Breast epithelium (tissue), 4 donors: ENCODE measurements at places on chromosomes 3 and 15.

DNA sequence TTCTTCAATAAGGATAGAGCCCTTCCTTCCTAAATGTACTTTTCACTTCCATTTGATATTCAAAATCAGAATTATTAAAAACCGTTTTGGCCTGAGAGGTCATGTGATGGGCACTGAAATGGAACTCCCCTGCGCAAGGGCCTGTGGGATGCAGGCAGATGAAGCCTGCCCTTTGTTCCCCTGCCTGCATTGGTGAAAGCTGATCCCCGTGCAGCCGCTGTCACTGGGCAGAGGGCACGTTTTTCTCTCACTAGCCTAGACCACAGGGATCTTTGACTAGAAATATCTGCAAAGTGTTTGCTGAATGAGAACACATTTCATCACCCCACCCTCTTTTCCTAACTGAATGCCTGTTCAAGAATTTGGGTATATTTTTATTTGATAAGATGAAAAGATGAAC is 74.9 kb downstream of the TIPARP start:
- H3K27me3 ChIP-seq = no peaks in the 10 kb centered on the region
- no peak for DNase-seq
- H3K4me3 ChIP-seq = no peak overlapping the region
- H3K36me3 ChIP-seq = no peaks in the 10 kb centered on the region

DNA sequence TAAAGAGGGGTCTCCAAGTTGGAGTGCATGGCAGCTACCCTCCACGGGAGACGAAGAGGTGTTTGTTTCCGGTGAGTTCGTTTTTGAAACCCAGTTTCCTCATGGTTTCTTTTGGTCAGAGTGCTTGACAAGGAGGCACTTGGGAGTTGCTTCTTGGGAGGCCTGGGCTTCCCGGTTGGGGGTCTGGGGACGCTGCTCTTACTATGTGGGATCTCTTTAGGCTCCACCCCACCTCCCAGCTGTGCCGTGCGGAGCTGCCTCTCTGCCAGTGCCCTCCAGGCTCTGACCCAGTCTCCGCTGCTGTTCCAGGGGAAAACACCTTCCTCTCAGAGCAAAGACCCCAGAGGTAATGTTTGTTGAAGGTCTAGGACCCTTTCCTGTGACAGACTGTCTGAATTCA is 29.6 kb downstream of the KIF7 start:
- H3K36me3 ChIP-seq = peaks cover 4% of the 10 kb centered on the region
- no peak overlapping the region for H3K4me3 ChIP-seq
- no peak overlapping the region for H3K27ac ChIP-seq
- H3K4me1 ChIP-seq = no peaks in the 10 kb centered on the region
- DNase-seq = no peak

- no peak overlapping the region for H3K27ac ChIP-seq
- no peak for DNase-seq
- H3K4me1 ChIP-seq = no peaks in the 10 kb centered on the region
- H3K4me3 ChIP-seq = no peak overlapping the region
- no peaks in the 10 kb centered on the region for H3K36me3 ChIP-seq
- no peaks in the 10 kb centered on the region for H3K27me3 ChIP-seq
Measured at GRCh38 chr3:113594066-113594465, 61.7 kb downstream of the SIDT1 start.

DNA sequence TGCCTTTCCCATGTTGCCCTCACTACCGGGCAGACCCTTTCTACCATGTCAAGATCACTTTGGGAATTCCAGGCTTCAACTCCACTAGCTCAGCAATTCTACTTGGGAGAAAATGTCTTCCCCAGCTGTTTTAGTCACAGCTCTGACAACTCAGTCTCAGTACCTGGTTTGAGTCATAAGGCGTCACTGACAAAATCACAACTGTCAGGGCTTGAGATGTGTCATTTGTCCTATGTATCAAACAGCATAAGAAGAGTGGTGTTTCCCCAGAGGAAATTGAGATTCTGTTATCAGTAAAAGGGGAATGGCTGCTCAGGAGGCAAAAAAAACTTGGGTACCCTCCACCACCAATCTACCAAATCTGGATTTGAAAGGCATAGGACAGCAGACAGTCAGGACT is 594.9 kb upstream of the SUCLG2 start:
- no peaks in the 10 kb centered on the region for H3K36me3 ChIP-seq
- no peaks in the 10 kb centered on the region for H3K4me1 ChIP-seq
- H3K4me3 ChIP-seq = no peak overlapping the region
- DNase-seq = no peak
- H3K27me3 ChIP-seq = no peaks in the 10 kb centered on the region
- H3K27ac ChIP-seq = no peak overlapping the region

DNA sequence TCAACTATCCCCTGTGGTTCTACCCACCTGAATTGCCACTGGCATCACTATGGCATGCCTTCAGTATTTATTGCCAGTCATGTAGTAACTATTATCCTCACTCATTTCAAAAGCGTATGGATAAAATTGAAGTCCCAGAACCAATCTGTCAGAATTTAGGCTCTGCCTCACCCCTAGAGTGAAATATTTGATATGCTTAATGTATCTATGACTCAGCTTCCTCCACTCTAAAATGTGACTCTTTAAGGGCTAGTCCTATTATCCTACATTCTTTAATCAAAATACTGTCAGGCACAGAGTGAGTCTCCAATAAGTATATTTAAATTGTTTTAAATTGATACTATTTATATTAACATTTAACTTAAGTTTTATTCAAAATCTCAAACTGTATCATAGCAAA is 27.6 kb downstream of the ARPP21 start:
- no peaks in the 10 kb centered on the region for H3K36me3 ChIP-seq
- H3K27me3 ChIP-seq = no peaks in the 10 kb centered on the region
- H3K4me1 ChIP-seq = no peaks in the 10 kb centered on the region
- H3K4me3 ChIP-seq = no peak overlapping the region
- no peak overlapping the region for H3K27ac ChIP-seq
- no peak for DNase-seq

DNA sequence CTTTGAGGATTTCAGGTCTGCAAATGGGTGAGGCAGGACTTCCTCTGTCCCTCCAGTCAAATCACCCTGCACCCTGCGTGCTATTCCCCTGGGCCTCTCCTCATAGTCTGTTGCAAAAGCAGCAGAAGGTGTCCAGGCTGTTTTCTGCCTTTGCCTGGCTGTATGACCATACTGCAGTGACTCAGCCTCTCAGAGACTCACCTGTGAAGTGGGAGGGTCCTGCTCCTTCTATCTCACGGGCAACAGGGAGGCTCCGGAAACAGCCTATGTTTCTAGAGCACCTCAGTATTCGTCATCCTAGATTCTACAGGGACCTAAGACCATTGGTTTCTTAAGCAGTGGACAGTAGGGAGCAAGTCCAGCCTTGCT is 216.4 kb downstream of the TLE3 start:
- H3K4me1 ChIP-seq = no peaks in the 10 kb centered on the region
- H3K4me3 ChIP-seq = no peak overlapping the region
- no peak for DNase-seq
- H3K27ac ChIP-seq = no peak overlapping the region

DNA sequence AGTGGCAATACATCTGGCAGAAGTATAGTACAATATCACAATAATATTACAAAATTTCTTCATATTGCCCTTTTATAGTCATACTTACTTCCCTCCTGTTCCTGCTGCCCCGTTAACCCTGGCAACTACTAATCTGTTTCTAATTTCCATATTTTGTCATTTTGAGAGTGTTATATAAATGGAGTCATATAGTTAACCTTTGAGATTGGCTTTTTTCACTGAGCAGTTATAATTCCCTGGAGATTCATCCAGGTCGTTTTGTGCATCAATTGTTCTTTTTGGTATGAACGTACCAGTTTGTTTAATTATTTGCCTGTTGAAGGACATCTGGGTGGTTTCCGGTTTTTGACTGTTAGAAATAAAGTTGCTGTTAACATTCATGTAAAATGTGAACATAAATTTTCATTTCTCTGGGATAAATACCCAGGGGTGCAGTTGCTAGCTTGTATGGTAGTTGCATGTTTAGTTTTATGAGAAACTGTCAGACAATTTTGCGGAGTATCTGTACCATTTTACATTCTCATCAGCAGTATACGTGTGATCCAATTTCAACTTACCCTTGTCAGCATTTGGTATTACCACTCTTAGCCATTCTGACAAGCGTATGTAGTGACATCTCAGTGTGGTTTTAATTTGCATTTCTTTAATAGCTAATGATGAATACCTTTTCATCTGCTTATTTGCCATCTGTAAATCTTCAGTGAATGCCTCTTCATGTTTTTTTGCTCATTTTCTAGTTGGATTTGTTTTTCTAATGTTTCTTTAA is 32.2 kb upstream of the IL20RB start:
- no peaks in the 10 kb centered on the region for H3K27me3 ChIP-seq
- no peaks in the 10 kb centered on the region for H3K4me1 ChIP-seq
- no peaks in the 10 kb centered on the region for H3K36me3 ChIP-seq
- no peak overlapping the region for H3K27ac ChIP-seq

- H3K27me3 ChIP-seq = no peaks in the 10 kb centered on the region
- H3K4me3 ChIP-seq = no peak overlapping the region
- H3K4me1 ChIP-seq = no peaks in the 10 kb centered on the region
Measured at GRCh38 chr15:41940441-41940857, 31.9 kb downstream of the EHD4 start.

- no peaks in the 10 kb centered on the region for H3K27me3 ChIP-seq
- no peak overlapping the region for H3K4me3 ChIP-seq
- no peaks in the 10 kb centered on the region for H3K36me3 ChIP-seq
- peak; percentile 22 for DNase-seq
- H3K4me1 ChIP-seq = no peaks in the 10 kb centered on the region
Measured at GRCh38 chr3:72750405-72750965, 97.8 kb downstream of the SHQ1 start.

DNA sequence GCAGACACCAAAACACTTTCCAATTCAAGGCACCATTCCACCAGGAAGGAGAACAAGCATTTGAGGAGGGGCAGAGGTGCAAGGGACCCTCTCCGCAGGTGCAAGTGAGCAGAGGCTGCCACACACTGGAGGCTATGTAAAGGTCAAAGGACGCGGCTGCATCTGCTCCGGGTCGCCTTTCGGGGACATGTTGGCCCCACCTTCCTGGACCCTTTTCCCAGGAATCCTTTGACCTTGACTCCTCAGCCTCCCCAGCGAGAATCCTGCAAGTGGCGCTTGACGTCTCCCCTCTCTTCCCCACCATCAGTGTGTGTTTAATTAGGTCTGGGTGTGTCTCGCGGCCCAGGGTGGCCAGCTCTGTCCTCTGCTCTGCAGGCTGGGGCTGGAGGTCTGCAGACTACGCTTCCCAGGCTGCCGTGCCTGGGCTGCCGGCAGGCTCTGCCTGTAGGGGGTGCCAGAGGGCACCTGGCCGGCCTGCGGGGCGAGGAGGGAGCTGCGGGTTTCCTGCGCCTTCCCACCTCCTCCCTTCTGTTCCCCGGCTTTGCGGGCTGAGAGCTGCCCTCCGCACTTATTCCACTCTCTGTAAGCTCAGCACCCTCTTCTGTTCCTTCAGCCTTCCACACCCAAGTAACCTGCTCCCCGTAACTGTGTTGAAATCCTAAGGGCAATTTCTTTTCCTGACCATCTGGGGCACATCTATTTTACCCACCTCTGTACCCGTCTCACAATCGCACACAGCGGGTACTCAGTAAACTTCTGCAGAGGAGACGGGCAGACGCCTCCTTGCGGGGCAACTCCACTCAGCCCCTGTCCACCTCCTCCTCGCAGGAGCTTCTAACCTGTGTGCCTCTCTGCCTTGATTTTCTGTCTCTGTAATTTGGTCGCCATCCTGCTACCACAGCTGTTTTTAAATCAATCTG is 129.8 kb downstream of the NSMCE3 start:
- no peaks in the 10 kb centered on the region for H3K27me3 ChIP-seq
- H3K27ac ChIP-seq = no peak overlapping the region
- DNase-seq = no peak
- no peaks in the 10 kb centered on the region for H3K4me1 ChIP-seq
- H3K36me3 ChIP-seq = no peaks in the 10 kb centered on the region

GRCh38 chr15:28960979-28961378 is 75.2 kb downstream of the APBA2 start:
- H3K36me3 ChIP-seq = no peaks in the 10 kb centered on the region
- no peak for DNase-seq
- no peaks in the 10 kb centered on the region for H3K27me3 ChIP-seq
- H3K27ac ChIP-seq = no peak overlapping the region
- no peaks in the 10 kb centered on the region for H3K4me1 ChIP-seq
- H3K4me3 ChIP-seq = no peak overlapping the region

- no peaks in the 10 kb centered on the region for H3K36me3 ChIP-seq
- no peak overlapping the region for H3K4me3 ChIP-seq
- no peaks in the 10 kb centered on the region for H3K4me1 ChIP-seq
- no peak overlapping the region for H3K27ac ChIP-seq
Measured at GRCh38 chr3:98073486-98073885, 13.5 kb upstream of the OR5AC2 start.

DNA sequence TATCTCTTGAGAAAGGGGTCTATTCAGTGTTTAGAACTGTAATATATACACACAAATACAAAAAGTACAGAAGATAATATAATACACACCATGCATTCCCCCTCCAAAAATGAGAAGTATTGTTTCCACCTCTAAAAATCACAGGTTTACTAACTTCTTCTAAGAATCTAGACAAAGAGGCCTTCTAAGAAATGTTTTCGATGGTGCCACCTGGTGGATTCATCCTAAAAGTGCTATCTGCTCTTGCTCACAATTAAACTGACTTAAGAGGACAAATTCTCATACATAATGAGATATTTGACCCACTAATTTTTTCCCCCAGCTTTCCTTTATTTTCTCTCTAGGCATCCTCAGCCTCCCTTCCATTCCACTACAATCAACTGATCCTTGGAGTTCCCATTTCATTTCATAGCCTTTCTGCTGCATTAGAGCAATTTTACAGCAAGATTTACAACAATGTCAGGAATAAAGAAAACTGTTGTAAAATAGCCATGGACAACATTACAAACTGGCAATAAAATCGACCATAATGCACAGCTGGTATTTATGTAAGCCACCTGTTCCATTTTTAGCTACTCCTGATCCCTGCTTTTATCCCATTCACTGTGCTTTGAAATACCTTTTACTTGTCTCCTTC is 124.6 kb downstream of the ARRDC4 start:
- H3K27ac ChIP-seq = no peak overlapping the region
- H3K27me3 ChIP-seq = no peaks in the 10 kb centered on the region
- no peaks in the 10 kb centered on the region for H3K36me3 ChIP-seq
- DNase-seq = no peak

GRCh38 chr3:519026-519425 is 322.5 kb downstream of the CHL1 start:
- H3K27ac ChIP-seq = no peak overlapping the region
- DNase-seq = no peak
- H3K4me1 ChIP-seq = no peaks in the 10 kb centered on the region

DNA sequence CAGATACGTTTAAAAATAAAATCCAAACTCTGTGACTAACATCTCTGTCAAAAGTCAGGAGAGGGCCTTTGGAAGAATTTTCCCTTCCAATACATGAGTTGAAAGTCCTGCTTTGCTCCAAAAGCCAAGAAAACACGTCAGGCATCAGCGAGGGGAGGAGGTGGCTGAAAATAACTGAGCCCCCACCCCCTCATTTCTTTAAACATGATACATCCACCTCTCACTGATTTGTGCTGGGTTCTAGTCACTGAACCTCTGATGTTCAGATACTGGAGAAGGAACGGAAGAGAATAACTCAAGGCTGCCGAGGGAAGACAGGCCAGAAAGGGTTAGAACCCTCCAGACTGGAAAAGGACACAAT is 9.4 kb upstream of the SEMA5B start:
- no peak overlapping the region for H3K27ac ChIP-seq
- no peaks in the 10 kb centered on the region for H3K36me3 ChIP-seq
- no peaks in the 10 kb centered on the region for H3K4me1 ChIP-seq
- no peaks in the 10 kb centered on the region for H3K27me3 ChIP-seq
- no peak for DNase-seq
- no peak overlapping the region for H3K4me3 ChIP-seq

GRCh38 chr15:58336161-58336560 is 95.6 kb upstream of the LIPC start:
- DNase-seq = no peak
- H3K4me3 ChIP-seq = no peak overlapping the region
- no peaks in the 10 kb centered on the region for H3K4me1 ChIP-seq
- no peaks in the 10 kb centered on the region for H3K27me3 ChIP-seq
- H3K36me3 ChIP-seq = no peaks in the 10 kb centered on the region
